HEK293T (cell line): ENCODE measurements at places on chromosomes 13 and 19.

DNA sequence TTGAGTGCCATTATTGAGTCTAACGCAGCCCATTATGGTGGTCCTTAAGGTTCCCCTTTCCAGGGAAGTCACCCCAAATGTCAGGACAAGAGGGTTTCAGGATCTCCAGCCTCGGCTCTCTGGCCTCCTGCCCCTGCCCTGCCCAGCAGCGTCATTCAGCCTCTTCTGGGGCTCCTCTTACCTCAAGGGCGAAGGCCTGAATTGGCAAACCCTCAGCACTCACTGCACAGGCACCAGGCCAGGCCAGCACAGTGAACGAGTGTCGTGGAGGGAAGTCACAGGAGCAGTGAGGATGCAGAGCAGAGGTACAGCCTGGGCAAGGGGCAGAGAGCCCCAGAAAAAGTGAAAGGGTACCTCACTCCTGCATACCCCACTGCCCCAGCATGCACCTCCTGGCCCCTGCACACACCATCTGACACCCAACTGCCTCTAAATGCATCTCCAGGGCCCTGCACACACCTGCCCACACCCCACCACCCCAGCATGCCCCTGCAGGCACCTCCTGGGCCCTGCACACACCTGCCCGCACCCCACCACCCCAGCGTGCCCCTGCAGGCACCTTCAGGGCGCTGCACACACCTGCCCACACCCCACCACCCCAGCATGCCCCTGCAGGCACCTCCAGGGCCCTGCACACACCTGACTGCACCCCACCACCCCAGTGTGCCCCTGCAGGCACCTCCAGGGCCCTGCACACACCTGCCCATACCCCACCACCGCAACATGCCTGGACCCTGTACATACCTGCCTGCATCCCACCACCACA, 19.8 kb downstream of the SLC25A42 start:
- no peak for DNase-seq

GRCh38 chr19:2027361-2027760, 11.8 kb upstream of the BTBD2 start:
- no peak for DNase-seq

- no peak for DNase-seq
Observed at GRCh38 chr13:27562457-27562856, 57.9 kb downstream of the LNX2 start.

- DNase-seq: no peak
Observed at GRCh38 chr19:30708416-30709178, 336.4 kb downstream of the ZNF536 start.

- DNase-seq: no peak
Observed at GRCh38 chr13:103104340-103104739, 38.1 kb upstream of the SLC10A2 start.

DNA sequence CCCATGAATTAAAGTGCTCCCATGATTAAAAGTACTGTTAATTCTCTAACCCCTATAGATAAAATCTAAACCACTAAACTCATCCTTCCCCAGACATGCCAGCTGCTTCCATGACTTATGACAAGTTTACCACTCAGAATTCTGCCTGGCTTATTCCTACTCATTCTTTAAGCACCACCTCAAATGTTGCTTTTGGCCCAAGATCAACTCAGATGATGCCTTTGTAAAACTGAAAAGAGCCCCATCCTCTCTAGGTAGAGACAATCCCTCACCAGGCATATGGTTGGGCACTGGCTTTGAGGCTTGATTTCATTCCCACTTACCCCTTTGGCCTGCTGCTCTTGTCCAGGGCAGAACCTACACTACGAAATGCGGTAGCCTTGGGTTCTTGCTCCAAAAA, 250.0 kb downstream of the DNAJC15 start:
- DNase-seq: no peak

GRCh38 chr19:42124386-42124901, 7.8 kb downstream of the POU2F2 start:
- no peak for DNase-seq

DNA sequence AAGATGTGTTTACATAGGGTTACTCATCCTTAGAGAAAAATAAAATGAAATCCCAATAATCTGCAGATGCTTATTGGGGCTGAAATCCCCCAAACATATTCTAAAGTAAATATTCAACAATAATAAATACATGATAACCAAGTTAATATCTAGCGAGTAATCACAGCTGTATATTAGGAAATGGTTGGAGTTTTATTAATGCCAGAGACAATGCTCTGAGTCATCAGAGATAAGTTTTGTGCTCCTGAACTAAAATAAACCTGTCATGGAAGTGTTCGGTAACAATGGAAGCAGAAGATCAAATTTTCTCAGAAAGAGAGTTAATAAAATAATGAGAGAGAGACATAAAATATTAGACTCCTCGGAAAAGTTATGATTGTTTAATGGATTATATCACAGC, 31.4 kb downstream of the FLT1 start:
- DNase-seq: no peak

DNA sequence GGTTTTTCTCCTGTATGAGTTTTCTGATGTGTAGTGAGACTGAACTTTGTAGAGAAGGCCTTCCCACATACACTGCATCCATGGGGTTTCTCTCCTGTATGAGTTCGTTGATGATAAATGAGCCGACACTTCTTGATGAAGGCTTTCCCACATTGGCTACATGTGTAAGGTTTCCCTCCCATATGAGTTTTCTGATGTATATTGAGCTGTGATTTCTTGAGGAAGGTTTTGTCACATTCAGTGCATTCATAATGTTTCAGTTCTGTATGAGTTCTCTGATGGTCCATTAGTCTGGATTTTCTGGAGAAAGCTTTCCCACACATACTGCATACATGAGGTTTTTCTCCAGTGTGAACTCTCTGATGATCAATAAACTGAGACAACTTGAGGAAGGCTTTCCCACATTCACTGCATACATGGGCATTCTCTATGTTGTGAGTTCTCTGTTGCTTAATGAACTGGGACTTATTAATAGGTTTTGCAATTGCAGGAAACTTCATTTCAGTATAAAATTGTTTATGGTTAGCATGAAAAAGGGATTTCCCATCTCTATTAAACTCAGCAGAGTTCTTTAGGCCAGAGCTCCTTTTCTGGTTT, 7.5 kb upstream of the ZNF350 start:
- DNase-seq: no peak

DNA sequence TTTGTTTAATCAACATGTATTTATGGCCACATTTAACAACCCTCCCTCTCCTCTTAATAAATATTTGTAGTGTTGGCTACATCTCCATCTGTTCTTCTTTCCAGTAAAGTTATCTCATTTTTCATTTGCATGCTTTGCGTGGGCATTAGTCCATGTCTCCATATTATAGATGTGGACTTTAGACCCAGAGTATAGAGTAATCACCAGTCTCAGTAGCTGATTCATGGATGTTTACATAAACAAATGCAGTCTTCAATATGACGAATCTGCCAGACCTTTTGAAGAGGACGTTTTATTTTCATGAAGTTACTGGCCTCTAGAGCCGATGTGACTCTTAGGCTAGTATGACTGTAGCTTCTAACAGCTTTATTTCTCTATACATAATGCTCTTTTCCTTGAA, 1546.2 kb downstream of the OLFM4 start:
- no peak for DNase-seq
